Endothelial cell of umbilical vein (primary cell): ENCODE measurements at places on chromosomes 12 and 14. TPM values are rescaled to one million over a fixed set of nuclear protein-coding genes. Genes with fewer than 3 reads are reported as not detected.
A peak's percentile ranks its signal among the peaks of the same experiment; 100 is the strongest.

DNA sequence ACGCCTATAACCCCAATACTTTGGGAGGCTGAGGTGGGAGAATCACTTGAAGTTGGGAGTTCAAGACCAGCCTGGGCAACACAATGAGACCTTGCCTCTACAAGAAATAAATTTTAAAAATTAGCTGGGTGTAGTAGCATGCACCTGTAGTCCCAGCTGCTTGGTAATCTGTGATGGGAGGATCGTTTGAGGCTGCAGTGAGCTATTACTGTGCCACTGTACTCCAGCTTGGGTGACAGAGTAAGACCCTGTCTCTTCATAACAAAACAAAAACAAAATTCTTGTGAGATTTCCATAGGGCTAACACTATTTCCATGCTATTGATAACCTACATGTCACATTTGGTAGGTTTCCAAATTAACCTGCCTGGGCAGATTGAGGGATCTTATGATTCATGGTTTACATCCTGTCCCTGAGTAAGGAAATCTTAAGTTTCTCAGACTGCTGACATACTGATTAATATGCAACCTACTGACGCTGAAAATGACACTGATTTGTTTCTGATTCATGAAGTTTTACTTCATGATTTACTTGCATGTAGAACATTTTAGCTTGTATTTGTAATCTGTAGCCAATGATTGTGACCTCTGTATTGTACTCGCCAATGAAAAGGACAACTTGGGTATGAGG, 15.9 kb downstream of the ATP6V1D start:
- peak; percentile 35 for DNase-seq

DNA sequence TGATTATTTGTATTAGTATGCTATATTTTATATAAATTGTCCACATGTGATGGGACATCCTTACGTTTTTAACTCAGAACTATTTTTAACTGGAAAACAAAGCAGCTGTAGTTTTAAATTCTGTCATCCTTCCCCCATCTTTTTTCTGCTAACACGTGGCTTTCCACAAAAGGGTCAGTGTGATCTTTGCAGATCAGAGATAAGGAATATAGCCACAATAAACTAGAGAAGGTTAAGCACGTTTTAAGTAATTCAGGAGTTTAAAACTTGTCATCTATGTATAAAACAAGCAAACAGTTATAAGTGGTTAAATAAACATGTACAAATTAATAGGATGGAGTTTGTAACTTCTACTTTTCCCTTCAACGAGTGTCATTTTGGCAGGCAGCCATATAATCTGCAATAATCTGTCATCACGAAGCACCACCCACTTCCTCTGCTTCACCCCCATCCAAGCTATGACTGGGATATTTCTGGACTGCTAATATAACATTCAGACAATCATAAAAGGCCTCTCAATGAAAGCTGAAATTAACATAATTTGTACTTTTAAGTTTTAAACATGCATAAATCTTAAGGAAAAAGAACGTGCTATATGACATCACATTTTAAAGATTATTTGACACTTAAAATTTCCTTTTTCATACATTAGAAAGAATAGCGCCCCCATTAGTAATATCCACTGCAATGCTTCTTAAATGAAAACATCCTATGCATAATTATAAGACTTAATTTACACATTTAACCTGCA, 15.3 kb downstream of the TAOK3 start:
- peak; percentile 70 for DNase-seq

DNA sequence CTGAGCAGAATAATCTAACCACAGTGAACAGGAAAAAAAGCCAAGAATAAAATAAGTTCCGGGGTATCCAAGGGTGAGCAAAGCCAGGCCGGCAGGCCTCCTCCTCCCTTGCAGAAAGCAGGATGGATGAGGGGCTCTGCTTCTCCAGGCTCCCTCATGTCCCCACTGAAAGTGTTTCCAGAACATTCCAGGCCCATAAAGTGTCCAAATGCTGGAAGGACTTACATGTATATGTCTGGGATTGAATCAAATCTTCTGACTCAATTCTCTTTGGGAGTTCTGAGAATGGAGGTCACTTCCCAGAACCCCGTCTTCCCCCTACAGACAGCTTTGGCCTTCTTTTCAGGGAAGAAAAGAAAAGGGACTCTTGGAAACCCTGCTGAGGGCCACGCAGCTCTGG, 25.0 kb upstream of the BDKRB1 start:
- DNase-seq: no peak

DNA sequence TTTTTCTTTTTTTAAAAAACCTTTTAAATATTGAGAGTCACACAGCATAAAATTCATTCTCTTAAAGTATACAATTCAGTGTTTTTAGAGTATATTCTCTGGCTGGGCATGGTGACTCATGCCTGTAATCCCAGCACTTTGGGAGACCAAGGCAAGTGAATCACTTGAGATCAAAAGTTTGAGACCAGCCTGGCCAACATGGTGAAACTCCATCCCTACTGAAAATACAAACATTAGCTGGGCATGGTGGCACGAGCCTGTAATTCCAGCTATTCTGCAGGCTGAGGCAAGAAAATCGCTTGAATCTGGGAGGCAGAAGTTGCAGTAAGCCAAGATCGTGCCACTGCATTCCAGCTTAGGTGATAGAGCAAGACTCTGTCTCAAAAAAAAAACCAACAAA, 68.4 kb upstream of the BCAT1 start:
- no peak for DNase-seq

The CALCOCO1 gene
- 61.8 and 70.9 TPM in 2 replicates for total RNA-seq

The ERBB3 gene
- total RNA-seq: 0.11 TPM in 1 of 2 replicates, not detected in the other
